ENCODE measurements at places on chromosomes 3 and 15.

DNA sequence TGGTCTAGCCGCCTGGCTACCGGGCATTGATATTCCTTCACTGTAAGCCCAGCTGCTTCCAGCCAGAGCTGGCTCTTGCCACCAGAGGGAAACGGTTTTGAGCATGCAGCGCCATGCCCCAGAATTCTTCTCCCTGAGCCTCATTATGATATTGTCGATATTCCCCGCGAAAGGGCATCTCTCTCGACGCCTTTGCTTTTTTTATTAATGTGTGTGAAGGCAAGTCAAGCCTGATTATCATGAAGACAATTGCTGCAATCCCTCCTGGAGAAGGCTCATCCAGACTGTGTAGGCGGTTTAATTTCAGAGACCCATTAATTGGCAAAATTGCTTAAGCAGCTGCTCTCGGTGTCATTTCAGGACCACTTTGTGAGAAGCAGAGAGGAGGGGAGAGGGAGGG, 321.2 kb upstream of the TLE3 start:
- DNase-seq: no peak

- DNase-seq: no peak
Observed at GRCh38 chr3:183584246-183584913, 28.9 kb upstream of the KLHL6 start.

DNA sequence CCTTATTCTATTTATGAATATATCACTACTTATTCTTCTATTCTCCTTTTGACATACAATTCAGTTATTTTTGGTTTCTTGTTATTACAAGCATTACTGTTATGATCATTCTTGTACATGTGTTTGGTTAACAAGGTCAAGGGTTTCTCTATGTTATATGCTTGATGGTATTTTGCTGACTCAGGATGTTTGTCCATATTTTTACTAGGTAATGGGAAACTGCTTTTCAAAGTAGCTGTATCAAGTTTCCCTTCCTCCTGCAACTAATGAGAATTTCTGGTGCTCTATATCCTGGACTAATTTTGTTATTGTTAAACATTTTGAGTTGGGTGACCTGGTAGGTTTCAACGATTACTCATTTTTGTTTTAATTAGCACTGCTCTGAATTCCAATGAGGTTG, 841.0 kb downstream of the OTOL1 start:
- no peak for DNase-seq

- no peak for DNase-seq
Observed at GRCh38 chr15:39030291-39031070, 465.9 kb upstream of the RASGRP1 start.

DNA sequence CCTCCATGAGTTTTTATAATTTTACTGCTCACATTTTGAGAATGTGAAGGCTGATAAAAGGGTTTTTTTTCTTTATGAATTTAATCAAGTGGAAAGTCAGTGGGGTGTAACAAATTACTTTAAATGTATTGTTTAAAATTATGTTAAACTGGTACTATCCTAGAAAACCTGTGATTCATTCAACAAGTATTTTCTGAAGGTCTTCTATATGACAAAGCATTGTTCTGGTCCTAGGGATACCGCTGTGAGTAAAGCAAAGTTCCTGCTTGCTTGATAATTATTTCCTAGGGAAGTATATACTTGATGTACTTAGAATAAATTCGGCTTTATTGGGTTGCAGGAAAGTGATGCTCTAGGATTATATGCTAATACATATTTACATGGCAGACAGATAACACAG, 152.8 kb upstream of the GOLGA6L4 start:
- no peak for DNase-seq

GRCh38 chr3:4139462-4140140, 163.6 kb upstream of the SETMAR start:
- DNase-seq: no peak

DNA sequence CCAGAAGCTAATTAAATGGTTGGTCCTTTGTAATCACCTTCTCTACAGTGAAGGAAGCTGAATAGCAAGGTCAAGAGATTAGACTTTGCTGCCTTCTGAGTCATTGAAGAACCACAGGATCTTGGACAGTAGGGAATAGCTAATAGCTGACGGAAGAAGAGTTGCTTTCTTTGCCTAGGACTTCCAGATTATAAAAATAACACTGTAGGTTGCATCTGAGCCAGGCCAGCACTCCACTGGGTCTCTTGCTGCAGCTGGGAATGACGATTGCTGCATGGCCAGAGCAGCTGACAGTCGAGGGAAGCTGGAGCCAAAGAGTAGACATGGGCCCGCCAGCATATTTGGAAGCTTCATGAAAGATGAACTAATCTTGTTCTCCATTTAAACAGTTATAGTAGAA, 81.5 kb upstream of the KCNMB2 start:
- no peak for DNase-seq

- DNase-seq: no peak
Observed at GRCh38 chr15:73822998-73823397, 50.4 kb upstream of the TBC1D21 start.

GRCh38 chr3:80040067-80040466, 272.3 kb upstream of the ROBO1 start:
- no peak for DNase-seq

- no peak for DNase-seq
Observed at GRCh38 chr15:74369756-74370155, 2.3 kb upstream of the CYP11A1 start.

- no peak for DNase-seq
Observed at GRCh38 chr3:39502838-39503145, 35.3 kb downstream of the MOBP start.

- DNase-seq: no peak
Observed at GRCh38 chr15:49088996-49089395, 42.8 kb upstream of the SECISBP2L start.

DNA sequence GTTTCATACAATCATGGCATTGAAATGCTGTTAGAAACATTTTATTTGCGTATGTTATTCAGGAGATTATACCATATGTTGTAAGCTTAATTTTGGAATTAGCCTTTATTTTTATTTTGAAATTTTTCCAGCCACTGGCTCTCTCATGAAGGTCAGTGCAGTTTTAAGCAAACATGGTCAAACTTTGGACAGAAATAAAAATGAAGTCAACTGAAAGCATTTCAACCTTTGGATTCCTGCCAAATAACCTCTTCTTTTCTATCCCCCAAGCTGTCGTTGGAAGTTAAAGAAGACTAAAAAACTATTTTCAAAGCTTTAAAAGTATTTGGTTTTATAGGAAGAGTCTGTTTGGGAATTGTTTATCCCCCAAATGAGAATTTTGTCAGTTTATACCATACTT, 846.6 kb downstream of the MCTP2 start:
- no peak for DNase-seq

DNA sequence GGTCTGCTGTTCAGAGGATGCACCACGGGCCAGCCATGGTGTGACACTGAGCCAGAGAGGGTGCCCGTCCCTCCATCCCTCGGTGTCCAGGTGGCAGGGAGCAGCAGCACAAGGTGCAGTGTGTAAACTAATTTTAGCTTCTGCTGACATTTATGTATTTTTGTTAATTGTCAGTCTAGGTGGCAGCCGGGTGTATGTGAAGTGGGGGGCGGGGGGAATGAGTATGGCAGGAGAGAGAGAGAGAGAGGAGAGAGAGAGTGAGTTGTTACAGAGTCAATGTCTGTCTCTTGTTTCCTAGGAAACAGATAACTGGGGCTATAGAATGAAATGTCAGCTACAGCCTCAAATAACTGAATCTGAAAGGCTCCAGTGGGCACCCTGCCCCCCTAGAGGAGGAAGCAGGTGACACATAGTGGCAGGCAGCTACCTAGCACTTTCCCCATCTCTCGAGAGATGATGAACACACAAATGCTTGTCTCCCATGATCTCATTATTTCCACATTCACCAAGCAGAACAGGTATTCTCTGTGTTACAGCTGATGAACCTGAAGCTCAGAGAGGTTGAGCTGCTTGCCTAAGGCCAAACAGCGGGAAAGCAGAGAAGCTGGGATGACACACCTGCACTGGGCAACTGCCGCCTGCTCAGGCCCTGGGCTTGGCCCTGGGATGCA, 24.7 kb downstream of the RASGRF1 start:
- no peak for DNase-seq

- DNase-seq: no peak
Observed at GRCh38 chr3:882533-882932, 210.3 kb upstream of the CNTN6 start.

- DNase-seq: no peak
Observed at GRCh38 chr15:77622934-77623754, 9.6 kb downstream of the LINGO1 start.

DNA sequence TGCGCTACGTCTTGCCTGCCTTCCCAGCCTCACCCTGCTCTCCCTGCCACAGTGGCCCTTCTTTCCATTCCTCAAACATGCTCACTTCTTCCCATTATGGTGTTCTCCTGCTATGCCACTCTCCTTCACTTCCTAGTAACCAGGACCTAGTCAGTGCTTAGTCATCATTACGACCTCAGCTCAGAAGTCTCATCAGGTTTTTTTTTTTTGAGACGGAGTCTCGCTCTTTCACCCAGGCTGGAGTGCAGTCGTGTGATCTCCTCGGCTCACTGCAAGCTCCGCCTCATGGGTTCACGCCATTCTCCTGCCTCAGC, 149.5 kb downstream of the GREM1 start:
- DNase-seq: no peak

DNA sequence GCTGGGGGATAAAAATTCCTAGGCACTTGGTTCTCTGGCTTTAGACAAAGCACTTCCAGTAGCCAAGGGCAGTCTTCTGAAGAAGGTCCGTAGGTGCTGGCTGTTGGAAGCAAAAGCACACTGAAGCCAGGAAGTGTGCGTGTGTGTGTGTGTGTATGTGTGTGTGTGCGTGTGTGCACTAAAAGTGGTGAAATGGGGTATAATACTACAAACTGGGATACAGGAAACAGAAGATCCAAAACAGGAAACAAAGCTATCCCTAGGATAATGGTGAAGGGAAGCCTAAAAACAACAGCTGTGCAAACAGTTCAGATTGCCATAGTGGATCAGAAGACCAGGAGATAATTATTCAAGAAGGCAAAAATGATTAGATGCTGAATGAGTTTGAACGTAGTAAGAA, 103.4 kb downstream of the IL20RB start:
- DNase-seq: no peak

DNA sequence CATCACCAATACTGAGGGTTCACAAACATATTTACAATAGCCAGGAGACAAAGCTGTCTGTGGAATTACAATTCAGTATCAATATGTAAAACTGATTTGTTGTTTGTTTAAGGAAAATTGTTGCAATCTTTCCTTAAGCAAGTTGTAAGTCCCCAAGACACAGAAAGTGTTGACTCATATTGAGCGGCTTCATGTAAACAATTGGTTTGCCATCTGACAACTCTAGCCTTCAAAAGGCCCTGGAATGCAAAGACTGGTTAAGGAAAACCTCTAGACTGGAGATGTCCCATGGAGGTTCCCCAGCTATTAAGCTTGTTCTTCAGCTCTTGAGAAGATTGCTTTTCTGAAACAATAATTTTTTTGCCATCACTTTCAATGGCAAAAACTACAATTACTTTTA, 283.7 kb upstream of the PROK2 start:
- DNase-seq: no peak

GRCh38 chr3:112773-113172, 83.8 kb upstream of the CHL1 start:
- DNase-seq: no peak

DNA sequence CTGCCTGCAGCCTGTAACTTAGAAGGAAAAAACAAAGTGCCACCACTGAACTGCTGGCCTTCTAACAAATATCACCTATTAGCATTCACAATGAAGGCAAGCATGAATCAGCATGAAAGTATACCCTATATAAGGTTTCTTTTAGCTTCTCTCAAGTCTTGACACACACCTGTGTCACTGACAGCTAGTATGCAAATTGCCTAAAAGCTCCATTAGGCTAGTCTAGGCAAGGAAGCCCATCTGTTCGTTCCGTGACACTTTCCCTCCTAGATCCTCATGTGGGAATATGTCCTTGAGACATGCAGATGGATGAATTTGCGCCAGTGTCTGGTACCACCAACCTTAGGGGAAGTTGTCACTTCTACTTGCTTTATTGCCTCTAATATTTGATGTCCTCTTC, 129.3 kb downstream of the RBMS3 start:
- DNase-seq: no peak

DNA sequence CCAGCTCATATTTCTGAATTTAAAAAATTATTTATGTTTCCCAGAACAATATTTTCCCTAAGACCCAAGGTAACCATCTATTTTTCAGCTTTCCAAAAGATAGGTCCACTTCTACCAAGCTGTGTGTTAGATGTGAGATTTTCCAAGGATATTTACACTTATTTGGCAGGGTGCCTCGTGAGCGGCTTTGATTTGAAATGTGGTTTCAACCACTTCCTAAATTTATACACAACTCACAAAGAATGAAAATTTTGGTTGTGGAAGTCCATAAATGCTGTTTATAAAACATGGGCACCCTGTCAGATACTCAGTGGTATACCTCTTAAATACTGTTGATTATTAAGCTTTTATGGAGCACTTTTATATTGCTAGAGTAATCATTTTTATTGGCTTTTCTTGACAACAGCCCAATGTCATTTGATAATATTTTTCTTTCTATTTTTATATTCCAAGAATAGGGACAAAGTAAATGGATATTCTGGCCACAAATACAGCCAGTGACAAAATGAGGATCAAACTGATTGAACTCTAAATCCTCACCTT, 57.6 kb downstream of the GAP43 start:
- no peak for DNase-seq

- DNase-seq: no peak
Observed at GRCh38 chr3:192239956-192240355, 487.4 kb downstream of the FGF12 start.

- DNase-seq: no peak
Observed at GRCh38 chr3:106930086-106930485, 447.2 kb upstream of the CCDC54 start.

- DNase-seq: no peak
Observed at GRCh38 chr3:13042715-13043271, 30.4 kb downstream of the IQSEC1 start.

DNA sequence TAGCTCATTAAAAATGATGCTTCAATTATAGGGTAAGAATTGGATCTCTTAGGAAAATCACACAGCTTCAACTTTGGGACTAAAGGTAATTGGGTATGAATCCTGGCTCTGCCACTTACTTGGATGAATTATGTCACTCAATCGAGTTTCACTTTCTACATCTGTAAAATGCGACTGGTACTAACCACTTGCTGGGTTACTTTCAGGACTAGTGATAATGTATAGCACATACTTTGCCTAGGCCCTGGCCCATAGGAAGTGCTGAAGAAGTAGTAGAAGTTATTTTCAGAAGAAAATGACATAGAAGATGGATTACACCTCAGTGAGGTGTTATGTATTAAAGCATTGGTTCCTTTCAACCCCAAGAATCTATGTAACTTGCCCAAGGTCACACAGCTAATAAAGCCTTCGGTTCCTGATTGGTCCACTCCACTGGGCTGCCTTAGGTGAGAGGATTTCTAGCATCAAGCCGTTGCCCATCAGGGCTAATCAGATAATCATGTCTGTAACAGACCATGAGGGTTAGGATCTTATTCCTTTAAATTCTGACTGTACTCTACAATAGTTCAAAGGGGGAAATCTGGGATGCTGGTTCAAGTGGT, 29.4 kb upstream of the AP4E1 start:
- DNase-seq: no peak

DNA sequence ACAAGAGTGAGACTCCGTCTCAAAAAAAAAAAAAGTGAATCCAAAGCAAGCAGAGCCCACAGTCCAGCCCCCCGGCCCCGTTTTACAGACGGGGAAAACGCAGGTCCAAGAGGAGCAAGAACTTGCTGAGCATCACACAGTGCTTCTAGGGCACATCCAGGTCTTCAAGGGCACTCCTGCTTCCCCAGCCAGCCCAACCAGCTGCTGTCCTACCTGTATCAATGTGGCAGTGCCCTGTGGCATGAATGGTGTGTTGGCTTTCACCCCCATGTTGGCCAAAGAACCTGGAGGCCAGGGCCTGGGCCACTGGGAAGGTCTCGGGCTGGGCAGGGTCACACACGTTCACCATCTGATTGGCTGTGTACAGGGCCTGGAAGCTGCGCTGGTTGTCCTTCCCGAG, 4.6 kb downstream of the MAN2C1 start:
- DNase-seq: no peak

All from HL-60 (cell line).